ENCODE measurements at places on chromosomes 3 and 15.

DNA sequence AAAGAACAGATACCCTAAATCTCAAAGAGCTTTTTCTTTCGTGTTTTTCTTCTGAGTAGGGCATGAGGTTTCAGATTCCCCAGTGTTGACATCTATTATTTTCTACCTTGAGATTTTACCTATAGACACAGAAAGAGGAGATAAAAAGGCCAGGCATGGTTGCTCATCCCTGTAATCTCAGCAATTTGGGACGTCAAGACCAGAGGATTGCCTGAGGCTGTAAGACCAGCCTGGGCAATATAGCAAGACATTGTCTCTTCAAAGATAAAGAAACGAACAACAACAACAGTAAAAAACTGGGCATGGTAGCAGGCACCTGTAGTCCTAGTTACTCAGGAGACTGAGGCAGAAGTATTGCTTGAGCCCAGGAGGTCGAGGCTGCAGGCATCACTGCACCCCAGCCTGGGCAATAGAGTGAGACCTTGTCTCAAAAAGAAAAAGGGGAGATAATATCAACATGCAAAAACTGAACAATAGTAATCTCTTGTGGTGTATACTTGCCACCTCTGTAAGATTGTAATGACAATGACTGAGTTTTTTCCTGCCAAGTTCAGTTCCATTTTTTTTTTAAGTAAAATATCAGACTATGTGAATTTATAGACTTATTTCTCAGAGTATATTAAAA, 71.3 kb downstream of the MBNL1 start:
- no peak for DNase-seq

DNA sequence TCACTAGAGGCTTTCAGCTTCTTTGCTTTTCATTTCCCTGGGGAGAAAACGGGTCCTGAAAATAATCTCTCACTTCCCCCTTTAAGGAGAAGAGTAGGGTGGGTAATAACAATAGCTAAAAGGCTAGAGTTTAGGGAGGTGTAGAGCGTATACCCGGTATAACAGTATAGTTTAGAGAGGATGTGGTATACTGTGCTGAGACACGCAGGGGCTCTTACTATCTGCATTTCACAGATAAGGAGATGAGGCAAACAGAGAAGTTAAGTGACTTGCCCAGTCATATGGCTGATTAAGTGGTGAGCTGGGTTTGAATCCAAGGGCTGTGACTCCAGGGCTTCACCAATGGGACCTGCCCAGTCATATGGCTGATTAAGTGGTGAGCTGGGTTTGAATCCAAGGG, 15.0 kb upstream of the KCNMB3 start:
- DNase-seq = no peak

GRCh38 chr3:172675441-172676193, 35.2 kb downstream of the NCEH1 start:
- DNase-seq = peak; percentile 16

GRCh38 chr3:112320691-112321090, 12.3 kb upstream of the CD200 start:
- no peak for DNase-seq

GRCh38 chr15:79640206-79640605, 208.1 kb downstream of the MINAR1 start:
- no peak for DNase-seq

- no peak for DNase-seq
Observed at GRCh38 chr15:29131840-29132420, 137.7 kb downstream of the NSMCE3 start.

- no peak for DNase-seq
Observed at GRCh38 chr3:66463054-66463631, 37.7 kb downstream of the LRIG1 start.

DNA sequence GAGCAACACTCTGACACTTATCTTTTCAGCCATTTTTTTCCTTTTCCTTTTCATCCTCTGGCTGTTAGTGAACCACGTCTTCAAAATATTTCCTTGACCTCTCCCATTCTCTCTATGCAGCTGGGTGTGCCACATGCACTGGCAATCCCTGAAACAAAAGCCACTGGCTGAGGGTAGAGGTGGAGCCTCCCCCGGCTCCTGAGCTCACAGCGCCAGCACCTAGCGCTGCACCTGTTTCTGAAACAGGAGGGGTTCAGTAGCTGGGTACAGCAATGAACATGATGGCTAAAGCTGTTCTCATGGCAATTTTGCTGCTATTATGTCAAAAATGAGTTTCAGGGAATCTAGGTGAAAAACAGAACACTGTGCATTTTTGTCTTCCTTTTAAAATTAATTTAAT, 314.7 kb upstream of the ATP10A start:
- DNase-seq = peak; percentile 8

DNA sequence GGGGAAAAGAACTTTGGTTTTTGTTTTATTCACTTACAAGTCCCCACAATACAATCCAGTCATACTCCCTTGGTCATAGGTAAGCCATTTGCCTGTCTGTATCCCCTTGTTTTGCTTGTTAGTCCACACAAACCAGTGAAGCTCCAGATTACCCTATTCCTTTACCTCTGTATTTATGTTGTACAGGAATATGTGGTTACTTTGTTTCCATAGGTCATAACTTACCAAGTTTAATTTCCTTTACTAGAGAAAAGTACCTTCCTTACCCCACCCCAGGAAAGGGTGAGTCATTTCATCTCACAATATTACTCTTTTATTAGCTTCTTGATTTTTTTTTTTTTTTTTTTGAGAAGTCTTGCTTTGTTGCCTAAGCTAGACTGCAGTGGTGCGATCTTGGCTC, 113.4 kb upstream of the LRRFIP2 start:
- DNase-seq = no peak

DNA sequence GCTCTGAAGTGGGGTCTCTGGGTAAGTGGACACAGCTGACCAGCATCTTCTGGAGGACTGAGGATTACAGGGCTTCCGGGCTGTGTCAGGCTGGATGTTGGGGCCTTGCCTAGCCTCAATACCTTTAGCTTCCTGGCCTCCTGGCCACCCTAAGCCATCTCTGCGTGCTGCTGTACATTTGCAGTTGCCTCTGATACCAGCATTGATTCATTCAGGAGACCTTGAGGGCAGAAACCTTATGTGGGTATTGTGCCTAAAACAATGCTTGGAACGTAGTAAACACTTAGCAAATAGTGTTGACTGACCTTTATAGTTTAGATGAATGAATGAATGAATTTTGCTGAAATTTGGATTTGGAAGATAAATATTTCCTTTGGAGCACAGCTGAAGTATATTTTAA, 97.0 kb downstream of the FLNB start:
- DNase-seq = no peak

DNA sequence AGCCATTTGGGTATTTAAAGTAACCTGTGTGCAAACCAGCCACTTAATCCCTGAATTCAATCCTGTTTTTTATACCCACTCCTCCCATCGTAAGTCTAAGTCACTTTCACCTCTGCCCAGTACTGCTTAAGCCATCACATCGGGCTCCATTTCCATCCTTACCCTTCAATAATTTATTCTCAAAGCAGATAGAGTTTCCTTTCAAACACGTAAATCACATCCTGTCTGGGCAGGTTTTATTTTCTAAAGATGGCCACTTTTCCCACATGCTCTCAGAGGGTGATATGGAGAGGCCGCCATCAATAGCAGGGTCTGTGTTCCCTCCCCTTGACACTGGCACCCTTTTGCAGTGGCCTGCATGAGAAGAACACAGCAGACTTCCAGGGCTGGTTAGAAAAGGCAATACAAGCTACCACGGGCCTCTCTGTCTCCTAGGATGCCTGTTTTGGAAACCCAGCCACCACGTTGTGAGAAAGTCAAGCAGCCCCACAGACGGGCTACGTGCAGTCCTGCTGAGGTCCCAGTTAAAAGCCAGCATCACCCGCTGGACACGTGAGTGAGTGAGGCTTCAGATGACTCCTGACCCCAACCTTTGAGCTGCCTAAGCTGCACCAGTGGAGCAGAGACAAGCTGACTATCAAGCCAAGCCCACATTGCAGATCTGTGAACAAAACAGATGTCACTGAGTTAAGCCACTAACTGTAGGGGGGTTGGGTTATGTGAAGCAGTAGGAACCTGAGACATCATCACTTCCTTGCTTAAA, 241.8 kb upstream of the SLCO3A1 start:
- no peak for DNase-seq

- no peak for DNase-seq
Observed at GRCh38 chr3:131705558-131706051, 202.8 kb upstream of the MRPL3 start.

DNA sequence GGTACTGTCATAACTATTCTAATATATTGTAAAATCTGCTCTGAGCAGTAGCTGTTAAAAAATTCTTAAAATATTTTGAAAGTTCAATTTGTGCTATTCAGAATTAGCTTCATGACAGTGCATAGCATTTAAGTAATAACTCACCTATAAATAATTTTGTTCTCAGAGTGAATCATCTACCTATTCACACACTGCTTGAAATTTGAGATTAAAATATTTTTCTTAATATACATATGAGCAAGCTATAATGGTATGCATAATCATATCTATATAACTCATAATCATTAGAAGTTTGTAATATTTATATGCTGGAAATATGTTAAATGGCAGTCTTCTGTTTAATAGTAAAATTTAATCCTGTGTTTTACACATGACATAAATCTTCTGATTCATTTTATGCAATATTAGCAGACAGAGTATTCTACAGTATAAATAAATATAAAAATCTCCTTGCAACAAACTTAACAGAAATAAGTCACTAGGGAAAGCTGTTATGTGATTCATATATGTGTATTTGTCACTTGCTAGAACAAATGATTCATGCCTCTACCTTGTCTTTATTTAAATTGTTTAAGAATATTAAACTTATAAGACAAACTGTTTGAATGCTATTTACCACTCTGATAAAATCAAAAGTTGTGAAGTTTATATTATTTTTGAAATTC, 710.8 kb downstream of the PLOD2 start:
- DNase-seq = no peak

- DNase-seq = no peak
Observed at GRCh38 chr3:25775936-25776335, 7.3 kb downstream of the NGLY1 start.

GRCh38 chr3:66376568-66376967, 124.3 kb downstream of the LRIG1 start:
- no peak for DNase-seq

DNA sequence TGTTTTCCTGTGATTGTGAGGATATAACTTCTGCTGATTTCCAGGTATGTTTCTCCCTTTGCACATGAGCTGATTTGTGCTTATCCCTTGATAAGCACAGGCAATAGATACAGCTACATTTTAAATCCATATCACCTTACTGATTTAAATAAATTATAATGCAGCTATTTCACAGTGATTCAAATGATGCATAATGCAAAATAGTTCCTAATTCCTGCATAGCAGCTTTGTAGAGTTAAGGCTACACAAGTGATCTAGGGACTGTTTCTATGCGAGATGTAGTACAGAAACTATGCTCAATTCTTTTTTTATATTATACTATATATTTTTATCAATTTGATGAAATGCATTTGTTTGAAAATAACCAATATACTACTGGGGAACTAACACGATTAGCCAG, 334.2 kb downstream of the LRTM1 start:
- DNase-seq = no peak

DNA sequence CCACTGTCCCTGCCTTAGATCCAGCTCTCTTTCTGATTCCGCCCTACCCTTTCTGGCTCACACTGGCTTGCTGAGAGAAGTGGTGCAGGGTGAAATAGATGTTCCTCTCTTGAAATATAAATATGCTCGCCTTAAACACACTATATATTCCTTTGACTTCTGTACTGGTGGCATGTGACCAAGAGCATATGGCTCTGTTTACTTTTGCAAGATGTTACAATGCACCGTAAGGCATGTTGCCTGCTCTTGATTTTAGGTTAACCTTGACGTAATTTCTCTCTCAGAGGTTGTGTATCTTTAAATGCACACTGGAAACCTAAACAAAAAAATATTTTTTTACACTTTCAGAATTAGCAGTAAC, 749 bp downstream of the RSRC1 start:
- no peak for DNase-seq

GRCh38 chr3:188037965-188038581, 115.9 kb upstream of the LPP start:
- DNase-seq = no peak

GRCh38 chr3:56573501-56573900, 16.5 kb downstream of the CCDC66 start:
- no peak for DNase-seq

GRCh38 chr3:179156170-179156569, 8.0 kb downstream of the PIK3CA start:
- DNase-seq = no peak

DNA sequence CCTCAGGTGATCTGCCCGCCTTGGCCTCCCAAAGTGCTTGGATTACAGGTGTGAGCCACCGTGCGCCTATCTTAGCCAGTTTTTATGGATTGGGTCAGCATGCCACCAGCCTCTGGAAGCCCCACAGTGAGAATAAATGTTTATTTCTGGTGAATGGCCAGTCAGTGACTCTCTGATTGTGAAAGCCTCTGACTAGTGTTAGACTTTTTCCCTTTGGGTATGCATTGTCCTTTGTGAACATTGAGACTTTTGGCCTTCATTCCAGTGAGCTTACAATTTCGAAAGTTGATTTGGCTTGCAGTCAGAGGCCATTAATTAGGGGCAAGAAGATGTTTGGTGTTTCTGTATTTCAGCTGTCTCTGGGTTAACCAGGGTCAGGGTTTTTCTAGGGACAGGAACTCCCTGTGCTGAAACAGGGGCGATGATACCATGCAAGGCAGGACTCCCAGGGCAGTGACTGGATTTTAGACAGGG, 274.5 kb upstream of the C2CD4B start:
- DNase-seq = no peak

- DNase-seq = no peak
Observed at GRCh38 chr3:195886181-195887141, 21.9 kb downstream of the TNK2 start.

- DNase-seq = no peak
Observed at GRCh38 chr3:31391150-31391549, 141.6 kb upstream of the STT3B start.

DNA sequence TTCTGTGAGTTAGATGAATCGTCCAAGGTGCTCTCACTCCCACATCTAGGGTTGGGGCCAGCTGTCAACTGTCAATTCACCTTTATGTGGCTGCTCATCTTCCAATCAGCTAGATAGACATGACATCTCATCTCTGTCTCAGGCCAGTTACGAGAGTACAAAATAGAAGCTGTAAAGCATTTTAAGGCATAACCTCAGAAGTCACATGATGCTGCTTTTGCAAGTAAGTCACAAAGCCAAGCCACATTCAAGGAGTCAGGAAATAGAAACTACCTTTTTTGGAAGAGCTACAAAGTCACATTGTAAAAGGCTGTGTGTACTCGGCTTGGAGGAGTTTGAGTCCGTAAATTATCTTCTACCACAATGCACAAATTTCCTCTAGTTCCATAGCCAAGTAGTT, 5.1 kb upstream of the CCR1 start:
- DNase-seq = no peak

- no peak for DNase-seq
Observed at GRCh38 chr3:128066676-128067075, 14.4 kb downstream of the SEC61A1 start.

- DNase-seq = no peak
Observed at GRCh38 chr3:40511031-40511718, 5.3 kb downstream of the ZNF620 start.

- no peak for DNase-seq
Observed at GRCh38 chr3:155318740-155319139, 25.3 kb upstream of the STRIT1 start.

GRCh38 chr3:12990781-12991480, 82.3 kb downstream of the IQSEC1 start:
- DNase-seq = no peak

- DNase-seq = no peak
Observed at GRCh38 chr3:27686642-27687041, 35.5 kb downstream of the EOMES start.
